ENCODE measurements at places on chromosomes 7 and 10. TPM values are rescaled to one million over a fixed set of nuclear protein-coding genes. Genes with fewer than 3 reads are reported as not detected.

DNA sequence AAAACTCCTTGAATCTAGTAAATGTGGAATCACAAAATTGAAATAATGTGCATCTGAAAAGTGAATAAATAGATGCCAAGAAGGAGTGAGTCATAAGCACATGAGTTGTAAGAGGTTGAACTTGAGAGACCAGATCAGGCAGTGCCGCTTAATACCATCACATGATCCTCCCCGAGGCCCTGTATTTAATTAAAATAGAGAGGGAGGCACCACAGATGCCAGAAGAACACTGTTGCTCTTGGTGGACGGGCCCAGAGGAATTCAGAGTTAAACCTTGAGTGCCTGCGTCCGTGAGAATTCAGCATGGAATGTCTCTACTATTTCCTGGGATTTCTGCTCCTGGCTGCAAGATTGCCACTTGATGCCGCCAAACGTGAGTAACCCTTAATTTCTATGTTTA lies at the start of gene GPNMB:
Gene GPNMB (plus strand): TSS at position 221 of the 400 bp plus-strand sequence. CDS start 83 bp downstream, at position 304.
- peak within 1 kb of the TSS; percentile 65 for H3K4me3 ChIP-seq
- H3K4me1 ChIP-seq: peaks cover 52% of the 10 kb centered on the region

DNA sequence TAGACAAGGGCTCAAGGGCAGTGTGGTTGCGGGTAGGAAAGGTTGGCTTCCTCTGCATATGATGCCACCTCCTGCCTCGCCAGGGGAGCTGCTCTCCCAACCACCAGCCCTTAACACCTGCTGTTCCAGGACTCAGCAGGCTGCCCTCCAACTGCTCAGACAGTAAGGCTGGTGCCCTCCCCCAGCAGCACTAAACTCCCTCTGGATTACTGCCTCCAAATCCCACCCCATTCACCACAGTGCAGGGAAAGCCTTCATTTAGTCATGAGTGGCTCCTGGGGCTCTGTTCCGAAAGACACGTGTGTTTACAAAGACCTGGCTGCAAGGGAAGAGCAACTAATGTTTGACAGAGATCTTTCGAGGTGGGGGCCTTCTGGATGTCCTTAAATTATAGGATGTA lies 437.2 kb upstream of the MKI67 start:
- no peaks in the 10 kb centered on the region for H3K27me3 ChIP-seq
- H3K4me3 ChIP-seq: no peak overlapping the region
- no peaks in the 10 kb centered on the region for H3K36me3 ChIP-seq
- DNase-seq: no peak
- no peak overlapping the region for H3K27ac ChIP-seq

- no peaks in the 10 kb centered on the region for H3K36me3 ChIP-seq
- no peak overlapping the region for H3K4me3 ChIP-seq
- no peaks in the 10 kb centered on the region for H3K27me3 ChIP-seq
- DNase-seq: no peak
- no peaks in the 10 kb centered on the region for H3K4me1 ChIP-seq
Observed at GRCh38 chr7:43234073-43234472, 121.6 kb downstream of the HECW1 start.

DNA sequence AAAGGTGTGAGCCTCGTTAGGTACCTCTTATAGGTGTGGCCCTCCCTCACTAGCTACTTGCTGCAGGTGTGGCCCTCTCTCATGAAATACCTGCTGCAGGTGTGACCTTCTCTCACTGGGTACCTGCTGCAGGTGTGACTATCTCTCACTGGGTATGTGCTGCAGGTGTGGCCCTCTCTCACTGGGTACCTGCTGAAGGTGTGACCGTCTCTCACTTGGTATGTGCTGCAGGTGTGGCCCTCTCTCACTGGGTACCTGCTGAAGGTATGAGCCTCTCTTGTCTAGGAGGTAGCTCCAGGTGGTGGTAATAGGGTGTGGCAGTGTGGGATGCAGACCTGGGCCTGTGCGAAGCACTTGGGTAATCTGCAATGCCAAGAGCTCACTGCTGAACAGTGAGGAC lies 170.7 kb upstream of the PLPP4 start:
- H3K4me3 ChIP-seq: no peak overlapping the region
- no peaks in the 10 kb centered on the region for H3K4me1 ChIP-seq
- no peak overlapping the region for H3K27ac ChIP-seq
- no peaks in the 10 kb centered on the region for H3K36me3 ChIP-seq
- no peak for DNase-seq

GRCh38 chr7:1845536-1846311 lies 175.6 kb downstream of the ELFN1 start:
- H3K36me3 ChIP-seq: peaks cover 9% of the 10 kb centered on the region
- H3K4me3 ChIP-seq: no peak overlapping the region
- no peaks in the 10 kb centered on the region for H3K4me1 ChIP-seq
- DNase-seq: peak; percentile 36
- H3K27me3 ChIP-seq: no peaks in the 10 kb centered on the region

DNA sequence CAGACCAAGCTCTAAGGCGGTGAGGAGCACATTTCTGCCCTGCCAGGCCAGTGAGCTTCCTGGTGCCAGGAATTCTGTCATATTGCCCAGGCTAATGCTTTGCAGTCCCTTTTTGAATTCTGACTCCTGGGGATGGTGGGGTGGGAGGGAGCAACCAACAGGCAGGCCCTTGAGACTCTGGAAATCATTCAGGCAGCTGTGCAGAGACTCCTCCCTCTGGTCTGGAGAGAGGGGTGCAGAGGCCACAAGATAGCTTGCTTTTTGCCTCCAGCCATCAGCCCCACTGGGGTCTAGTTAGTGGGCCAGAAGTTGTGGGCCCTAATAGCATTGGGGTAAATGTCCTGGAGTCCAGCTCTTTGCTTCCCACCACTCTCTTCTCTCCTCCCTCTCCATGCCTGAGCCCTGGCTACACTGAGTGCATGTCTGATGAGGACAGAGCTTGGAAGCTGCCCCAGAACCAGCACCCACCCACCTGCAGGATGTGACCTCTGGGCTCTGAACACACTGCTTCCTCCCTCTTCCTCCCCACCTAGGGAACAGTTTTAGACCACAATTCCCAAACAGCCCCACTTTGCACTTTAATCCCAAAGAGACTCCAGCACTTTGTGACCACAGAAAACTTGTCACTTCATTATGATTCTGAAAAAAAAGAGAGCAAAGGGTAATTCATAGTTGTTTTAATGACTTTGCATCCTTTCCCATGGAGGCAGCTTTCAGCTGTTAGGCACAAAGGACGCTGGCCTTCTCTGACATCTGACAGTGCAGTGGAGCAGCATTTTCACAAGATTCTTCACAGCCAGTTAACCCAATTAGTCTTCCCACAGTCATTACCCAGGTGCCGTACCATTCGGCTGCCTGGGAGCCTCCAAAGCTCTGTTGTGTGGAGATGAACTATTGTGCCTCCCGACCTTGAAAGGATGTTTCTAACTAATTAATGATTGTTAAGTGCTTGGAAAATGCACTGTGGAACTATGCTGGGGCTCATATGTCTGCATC lies 262.5 kb downstream of the TRIL start:
- H3K4me3 ChIP-seq: no peak overlapping the region
- no peaks in the 10 kb centered on the region for H3K27me3 ChIP-seq
- no peak overlapping the region for H3K27ac ChIP-seq
- no peaks in the 10 kb centered on the region for H3K36me3 ChIP-seq
- H3K4me1 ChIP-seq: peaks cover 13% of the 10 kb centered on the region

DNA sequence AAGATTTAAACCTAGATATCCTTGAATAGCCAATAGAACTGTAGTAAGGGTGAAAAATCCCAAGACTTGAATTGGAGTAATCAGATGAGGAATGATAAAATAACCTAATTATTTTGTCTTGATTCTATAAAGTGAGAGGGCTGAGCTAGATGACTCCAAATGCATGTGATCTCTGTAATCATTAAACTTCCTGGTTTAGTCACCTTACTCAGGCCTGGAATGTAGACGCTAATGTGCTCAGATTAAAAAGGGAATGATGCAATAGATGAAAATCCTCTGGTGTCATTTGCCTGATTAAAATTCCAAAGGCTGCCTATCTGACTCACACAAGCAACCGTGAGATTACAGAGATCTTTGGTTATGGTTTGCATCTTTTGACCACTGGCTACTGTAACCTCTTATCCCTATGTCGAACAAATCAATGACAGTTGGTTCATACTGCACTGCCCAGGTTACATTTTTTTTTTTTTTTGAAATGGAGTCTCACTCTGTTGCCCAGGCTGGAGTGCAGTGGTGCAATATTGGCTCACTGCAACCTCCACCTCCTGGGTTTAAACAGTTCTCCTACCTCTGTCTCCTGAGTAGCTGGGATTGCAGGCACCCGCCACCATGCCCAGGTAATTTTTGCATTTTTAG lies 2.9 kb upstream of the HKDC1 start:
- no peak overlapping the region for H3K27ac ChIP-seq
- peaks cover 4% of the 10 kb centered on the region for H3K27me3 ChIP-seq
- H3K4me1 ChIP-seq: peaks cover 5% of the 10 kb centered on the region

- H3K27ac ChIP-seq: no peak overlapping the region
- no peaks in the 10 kb centered on the region for H3K36me3 ChIP-seq
- DNase-seq: no peak
- H3K4me1 ChIP-seq: no peaks in the 10 kb centered on the region
- no peak overlapping the region for H3K4me3 ChIP-seq
Observed at GRCh38 chr10:75035975-75036708, 75.3 kb upstream of the SAMD8 start.

- no peaks in the 10 kb centered on the region for H3K27me3 ChIP-seq
- no peak overlapping the region for H3K27ac ChIP-seq
- no peaks in the 10 kb centered on the region for H3K36me3 ChIP-seq
- DNase-seq: no peak
Observed at GRCh38 chr7:4151926-4152549, 530.1 kb upstream of the FOXK1 start.

DNA sequence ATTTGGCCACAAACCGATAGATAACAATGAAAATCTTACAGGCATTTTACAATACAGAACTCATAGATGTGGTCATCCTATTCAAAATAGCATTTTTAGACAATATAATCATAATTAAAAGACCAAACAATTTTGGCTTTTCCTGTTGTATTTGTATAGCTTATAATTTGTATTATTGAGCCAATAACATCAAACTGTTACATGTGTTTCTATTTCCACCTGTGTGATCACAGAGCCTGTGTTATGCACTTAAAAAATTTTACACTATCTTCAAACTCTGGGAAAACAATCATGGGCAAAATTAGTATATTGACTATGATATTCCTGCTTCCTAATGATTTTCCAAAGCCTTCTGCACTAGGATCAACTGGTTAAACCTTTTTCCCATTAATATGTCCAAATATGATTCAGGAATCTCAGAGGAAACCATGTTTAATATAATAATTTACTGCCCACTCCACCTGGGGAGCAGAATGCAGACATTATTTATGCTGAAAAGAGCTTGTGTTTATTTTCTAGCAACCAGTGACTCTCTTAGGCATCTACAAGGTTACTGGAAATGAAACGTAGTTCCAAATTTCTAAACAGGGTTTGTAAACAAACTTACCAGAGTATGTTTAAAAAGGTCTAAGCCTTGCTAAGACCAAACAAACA lies 1.7 kb downstream of the RHOBTB1 start:
- no peaks in the 10 kb centered on the region for H3K27me3 ChIP-seq
- H3K4me3 ChIP-seq: peak overlapping the region; percentile 93
- no peaks in the 10 kb centered on the region for H3K36me3 ChIP-seq
- DNase-seq: no peak
- H3K4me1 ChIP-seq: peaks cover 23% of the 10 kb centered on the region

GRCh38 chr7:158613481-158613880 lies 25.9 kb upstream of the PTPRN2 start:
- H3K4me3 ChIP-seq: no peak overlapping the region
- no peak overlapping the region for H3K27ac ChIP-seq
- H3K27me3 ChIP-seq: no peaks in the 10 kb centered on the region
- DNase-seq: no peak
- H3K36me3 ChIP-seq: no peaks in the 10 kb centered on the region

GRCh38 chr7:127252778-127253280 lies at the start of gene GRM8:
GRM8 (minus strand) TSS chr7:127252941.
- H3K27me3 ChIP-seq: peaks cover 61% of the 10 kb centered on the region
- peak within 1 kb of the TSS; percentile 73 for H3K4me3 ChIP-seq
- no peak for DNase-seq

DNA sequence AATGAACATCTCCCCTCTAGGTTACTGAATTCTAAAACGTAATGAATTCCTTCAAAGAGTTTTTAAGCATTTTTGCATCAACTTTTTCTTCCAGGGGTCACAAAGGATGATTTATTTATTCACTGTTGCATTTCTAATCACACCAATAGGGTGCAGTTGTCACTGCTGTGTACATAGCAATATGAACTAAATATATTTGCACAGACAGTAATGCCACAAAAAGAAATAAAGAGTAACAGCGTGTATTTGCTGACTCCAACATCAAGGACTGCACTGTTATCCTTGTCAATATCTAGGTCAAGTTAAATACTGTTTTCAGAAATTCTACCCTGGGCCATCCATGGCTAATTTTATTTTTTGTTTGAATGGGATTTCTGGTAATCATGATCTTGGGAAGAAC lies 138.0 kb downstream of the FRMD4A start:
- peaks cover 14% of the 10 kb centered on the region for H3K27me3 ChIP-seq
- no peaks in the 10 kb centered on the region for H3K36me3 ChIP-seq
- no peak for DNase-seq
- no peak overlapping the region for H3K4me3 ChIP-seq
- no peak overlapping the region for H3K27ac ChIP-seq

- H3K4me1 ChIP-seq: no peaks in the 10 kb centered on the region
- no peaks in the 10 kb centered on the region for H3K36me3 ChIP-seq
- no peak overlapping the region for H3K27ac ChIP-seq
- DNase-seq: no peak
- H3K27me3 ChIP-seq: no peaks in the 10 kb centered on the region
Observed at GRCh38 chr10:52357971-52358370, 43.9 kb downstream of the DKK1 start.

- H3K4me3 ChIP-seq: no peak overlapping the region
- H3K4me1 ChIP-seq: peaks cover 43% of the 10 kb centered on the region
- no peaks in the 10 kb centered on the region for H3K36me3 ChIP-seq
- H3K27me3 ChIP-seq: no peaks in the 10 kb centered on the region
- DNase-seq: no peak
Observed at GRCh38 chr10:122057841-122058413, 69.0 kb downstream of the TACC2 start.

GRCh38 chr10:94481410-94481809 lies 64.2 kb upstream of the HELLS start:
- H3K27ac ChIP-seq: no peak overlapping the region
- H3K4me3 ChIP-seq: no peak overlapping the region
- H3K27me3 ChIP-seq: no peaks in the 10 kb centered on the region
- H3K4me1 ChIP-seq: no peaks in the 10 kb centered on the region
- no peak for DNase-seq
- H3K36me3 ChIP-seq: no peaks in the 10 kb centered on the region

OR13A1 gene
- not detected for total RNA-seq

NRCAM gene
- total RNA-seq: 2.5 TPM

BAIAP2L1 gene
- 28.2 TPM for total RNA-seq

PON3 gene
- 14.5 TPM for total RNA-seq

LBX1 gene
- total RNA-seq: not detected

LLCFC1 gene
- not detected for total RNA-seq

CFAP43 gene
- 0.76 TPM for total RNA-seq

JAZF1 gene
- total RNA-seq: 7.7 TPM

FAM171A1 gene
- 6.0 TPM for total RNA-seq

SLC13A1 gene
- total RNA-seq: not detected

CPA5 gene
- 0.30 TPM for total RNA-seq

HYAL4 gene
- total RNA-seq: 0.95 TPM

SERPINE1 gene
- total RNA-seq: 7.8 TPM

Data from suprapubic skin (tissue), 4 donors.